ENCODE measurements at places on chromosomes 7 and 10.

DNA sequence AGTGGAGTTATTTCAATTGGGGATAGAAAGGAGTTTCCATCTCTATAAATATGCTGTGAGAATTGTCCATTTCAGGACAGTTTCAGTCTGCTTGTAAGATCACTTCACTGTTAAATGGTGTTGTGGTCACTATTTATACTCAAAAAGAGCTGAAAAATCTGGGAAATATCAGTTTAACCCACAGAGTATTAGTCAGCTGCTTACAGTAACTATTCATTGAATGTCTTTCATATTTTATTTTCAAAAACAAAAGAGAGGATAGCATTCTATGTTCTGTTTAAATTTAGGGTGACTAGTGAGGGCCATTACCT is 85.4 kb upstream of the PLXDC2 start:
- DNase-seq = no peak

DNA sequence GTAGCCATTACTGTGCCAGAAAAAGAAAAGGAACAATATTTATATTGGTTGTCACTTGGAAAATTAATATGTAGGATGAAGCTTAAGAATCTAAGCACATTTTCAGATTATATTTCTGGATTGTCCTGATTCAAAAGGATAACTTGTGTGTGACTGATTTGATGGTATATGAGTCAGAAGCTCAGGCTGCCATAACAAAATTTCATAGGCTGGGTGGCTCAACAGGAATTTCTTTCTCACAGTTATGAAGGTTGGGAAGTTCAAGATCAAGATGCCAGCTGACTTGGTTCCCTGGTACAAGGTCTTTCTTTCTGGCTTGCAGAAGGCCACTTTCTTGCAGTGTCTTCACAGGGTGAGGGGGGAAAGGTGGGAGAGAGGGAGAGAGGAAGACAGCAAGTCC is 108.5 kb downstream of the ST7 start:
- no peak for DNase-seq

GRCh38 chr10:1625079-1625478 is 112.2 kb downstream of the ADARB2 start:
- DNase-seq = no peak

- DNase-seq = no peak
Observed at GRCh38 chr7:37420946-37421695, 27.5 kb downstream of the ELMO1 start.

DNA sequence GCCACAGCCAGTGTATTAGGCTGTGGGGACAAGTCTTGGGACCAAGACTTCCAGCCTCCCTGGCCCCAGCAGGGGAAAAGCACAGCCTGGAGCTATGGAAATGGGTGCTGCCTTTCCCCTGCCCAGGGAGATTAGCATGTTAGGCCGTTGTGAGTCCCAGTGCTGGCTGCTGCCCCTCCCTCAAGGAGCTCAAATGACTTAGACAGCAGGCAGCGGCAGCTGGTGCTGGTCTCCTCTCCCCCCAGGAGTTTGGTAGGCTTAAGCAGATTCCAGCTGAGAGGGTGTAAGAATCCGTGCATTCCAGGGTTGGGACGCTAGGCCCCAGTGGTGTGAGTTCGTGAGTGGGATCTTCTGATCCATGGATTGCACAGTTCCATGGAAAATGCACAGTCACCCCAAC is 301.5 kb upstream of the PHF14 start:
- DNase-seq = no peak

DNA sequence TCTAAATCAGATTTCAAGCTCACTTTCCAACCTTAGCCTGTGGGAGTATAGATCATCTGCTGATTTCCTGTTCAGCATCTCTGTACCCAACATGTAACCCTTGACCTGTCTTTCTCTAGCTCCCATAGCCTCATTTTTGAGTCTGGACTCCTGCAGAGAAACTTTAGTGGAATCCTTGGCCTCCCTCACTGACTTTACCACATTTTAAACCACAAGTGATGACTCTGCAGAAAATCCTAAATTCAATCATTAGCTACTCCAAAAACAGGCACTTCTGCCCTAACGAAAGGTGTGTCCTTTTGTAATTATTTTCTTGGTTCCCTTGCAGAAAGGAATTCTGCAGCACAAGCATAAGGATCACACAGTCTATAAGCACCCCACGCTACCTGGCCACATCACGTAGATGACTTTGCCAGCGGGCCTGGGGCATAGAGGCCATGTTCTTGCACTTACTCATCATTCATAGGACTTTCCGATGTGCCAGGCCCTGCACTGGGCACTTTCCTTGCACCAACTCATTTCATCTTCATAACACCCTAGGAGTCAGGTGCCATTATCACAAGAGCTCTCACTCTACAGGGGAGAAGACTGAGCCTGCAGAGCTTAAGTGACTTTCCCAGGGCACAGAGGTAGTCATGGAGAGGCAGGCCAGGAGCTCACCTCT is 57.2 kb upstream of the OPALIN start:
- DNase-seq = no peak

GRCh38 chr7:157814931-157815705 is 478.3 kb downstream of the DNAJB6 start:
- DNase-seq = no peak

- peak; percentile 34 for DNase-seq
Observed at GRCh38 chr7:66682350-66683093, 53.8 kb downstream of the KCTD7 start.

DNA sequence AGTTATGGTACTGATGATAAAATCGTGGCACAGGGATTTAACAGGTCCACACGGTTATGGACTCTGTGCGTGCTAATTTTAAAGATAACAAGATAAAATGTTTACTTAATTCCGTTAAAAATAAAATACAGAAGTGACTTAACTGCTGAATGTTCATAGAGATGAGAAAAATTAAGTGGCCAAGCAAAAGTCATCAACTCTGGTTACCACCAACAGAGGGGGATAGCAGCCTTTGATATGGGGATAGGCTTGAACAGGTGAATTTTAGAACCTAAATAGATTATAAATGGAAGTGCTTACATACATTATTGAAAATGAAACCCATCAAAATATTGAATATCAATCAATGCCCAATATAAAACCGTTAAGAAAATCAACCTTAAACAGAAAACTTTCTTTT is 245.0 kb downstream of the WDR37 start:
- no peak for DNase-seq

GRCh38 chr10:132455441-132455971 is 58.5 kb downstream of the PWWP2B start:
- DNase-seq = no peak

GRCh38 chr10:88975377-88975720 is 15.2 kb upstream of the FAS start:
- DNase-seq = no peak

- DNase-seq = no peak
Observed at GRCh38 chr10:128048819-128049210, 77.4 kb downstream of the MKI67 start.

DNA sequence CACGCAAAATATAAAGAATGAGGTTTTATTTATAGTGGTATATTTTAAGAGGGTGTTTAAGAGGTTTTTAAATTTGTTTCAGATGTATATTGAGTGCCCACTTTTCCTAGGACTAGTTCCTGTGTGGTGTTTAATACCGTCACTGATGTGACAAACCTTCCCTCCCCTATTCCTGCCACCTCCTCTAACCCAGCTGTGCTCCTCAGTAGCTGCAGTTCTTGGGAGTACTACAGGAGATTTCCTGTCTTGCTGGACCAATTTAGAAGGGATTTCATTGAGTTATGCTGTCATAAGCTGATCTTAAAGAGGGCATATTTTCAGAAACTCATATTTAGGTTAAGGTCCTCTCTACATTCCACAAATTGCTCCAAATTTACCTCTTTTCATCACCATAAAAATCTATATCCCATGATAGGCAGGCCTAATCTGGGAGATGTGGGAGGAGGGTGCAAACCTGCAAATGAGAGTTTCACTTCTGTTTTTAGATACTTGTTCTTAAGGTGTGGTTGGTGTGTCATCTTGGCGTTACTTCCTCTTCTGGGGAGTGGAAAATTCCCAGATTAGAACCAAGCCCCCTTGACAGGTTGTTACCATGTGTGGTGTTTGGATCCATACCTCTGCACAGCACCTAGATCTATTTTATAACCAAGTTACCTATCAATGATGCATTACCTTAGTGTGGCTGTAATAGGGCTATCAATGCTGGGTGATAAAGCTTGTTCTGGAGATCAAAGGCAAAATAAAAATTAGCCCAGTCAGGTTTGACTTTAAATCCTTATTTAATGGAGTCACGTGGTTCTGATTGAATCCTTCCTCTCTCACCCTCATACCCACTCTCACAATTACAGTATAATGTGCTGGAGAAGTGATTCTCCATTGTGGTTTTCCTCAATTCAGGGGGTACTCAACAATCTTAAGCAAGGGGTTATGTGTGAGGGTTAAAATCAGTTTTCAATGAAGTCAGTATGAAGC is 141.1 kb downstream of the CDK14 start:
- DNase-seq = no peak

GRCh38 chr7:5702876-5703571 is 78.4 kb downstream of the RNF216 start:
- DNase-seq = no peak

DNA sequence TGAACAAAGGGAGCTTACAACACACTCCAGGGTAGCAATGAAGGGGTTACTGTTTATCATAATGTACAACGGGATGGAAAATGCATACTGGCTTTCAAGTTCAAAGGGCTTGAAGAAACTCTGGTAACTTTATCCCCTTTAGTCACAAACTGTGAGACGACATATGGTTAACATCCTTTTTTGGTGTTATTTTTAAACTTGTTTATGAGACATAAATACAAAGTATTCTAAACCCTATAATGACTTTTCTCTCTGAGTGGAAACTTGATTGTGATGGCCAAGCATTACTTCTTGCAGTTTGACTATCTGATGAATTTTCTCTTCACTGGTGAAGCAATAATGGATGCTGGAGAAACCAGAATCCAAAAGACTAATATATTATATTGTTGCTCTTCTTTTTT is 62.0 kb upstream of the SEMA3A start:
- DNase-seq = no peak

GRCh38 chr7:92834507-92835260 is 1.7 kb downstream of the CDK6 start:
- DNase-seq = peak; percentile 34

DNA sequence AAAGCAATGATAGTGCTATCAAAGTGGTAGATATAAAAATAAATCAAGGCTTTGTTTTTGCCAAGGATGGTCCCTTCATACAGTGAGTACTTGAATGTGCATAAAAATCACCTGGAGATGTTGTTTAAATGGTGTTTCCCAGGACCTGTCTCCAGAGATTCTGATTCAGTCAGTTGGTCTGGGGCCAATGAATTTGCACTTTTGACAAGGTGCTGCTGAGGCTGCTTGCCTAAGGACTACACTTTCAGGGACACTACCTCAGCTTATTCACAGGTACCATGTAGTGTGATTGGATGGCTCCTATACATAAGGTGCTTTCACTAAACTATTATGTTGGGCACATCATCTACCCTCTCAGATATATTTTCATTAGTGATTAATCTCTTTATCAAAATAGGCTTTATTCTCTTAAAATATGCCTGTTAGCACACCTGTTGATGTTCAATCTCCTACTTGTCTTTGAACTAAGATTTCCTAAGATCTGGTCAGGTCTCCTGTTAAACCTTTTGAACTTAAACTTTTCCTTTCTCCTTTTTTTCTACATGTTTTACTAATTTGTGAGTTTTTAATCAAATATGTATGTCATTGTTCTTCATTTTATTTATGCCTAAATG is 24.3 kb downstream of the CAPZA2 start:
- DNase-seq = no peak

DNA sequence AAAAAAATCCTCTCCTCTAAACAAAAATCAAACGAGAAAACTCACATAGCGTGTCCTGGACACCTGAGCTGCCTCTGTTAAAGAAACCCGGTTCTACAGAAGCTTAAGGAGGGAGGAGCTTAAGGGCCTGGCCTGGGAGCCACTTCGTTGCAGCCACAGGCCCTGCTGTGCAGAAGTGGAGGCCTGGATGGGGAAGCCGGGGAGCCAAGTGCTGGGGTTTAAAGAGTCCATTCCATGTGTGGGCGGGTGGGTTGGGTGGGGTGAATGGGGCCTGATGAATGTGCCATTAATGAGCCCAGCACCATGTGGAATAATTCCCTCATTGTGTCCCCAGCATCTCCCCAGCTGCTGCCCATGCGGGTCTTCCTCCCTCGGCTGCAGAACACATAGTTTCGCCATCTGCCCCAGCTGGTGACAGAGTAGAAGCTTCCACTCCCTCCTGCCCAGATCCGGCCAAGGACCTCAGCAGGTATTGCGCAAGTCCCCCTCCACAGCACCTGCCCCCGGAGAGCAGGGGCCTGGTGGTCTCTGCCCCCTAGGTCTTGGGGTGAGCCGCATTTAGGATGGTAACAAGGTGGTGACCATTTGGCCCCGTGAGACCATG is 127.8 kb upstream of the BTBD16 start:
- no peak for DNase-seq

DNA sequence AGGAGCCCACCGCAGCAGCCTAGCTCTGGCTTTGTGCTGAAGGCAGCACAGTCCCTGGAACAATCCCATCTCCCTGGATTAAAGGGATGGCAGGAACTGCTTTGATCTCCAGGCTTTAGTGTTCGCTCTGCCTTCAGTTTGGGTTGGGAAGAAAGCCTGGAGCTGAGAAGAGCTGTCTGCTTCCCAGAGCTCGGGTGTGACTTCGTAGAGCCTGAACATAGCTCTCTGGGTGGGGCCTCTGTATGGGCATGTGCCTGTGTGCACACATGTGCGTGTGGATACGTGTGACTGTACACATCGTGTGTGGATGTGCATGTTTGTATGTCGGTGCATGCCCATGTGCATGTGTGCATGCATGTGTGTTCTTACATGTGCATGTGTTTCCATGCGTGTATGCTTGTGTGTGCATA is 8.7 kb downstream of the ADCY1 start:
- no peak for DNase-seq

GRCh38 chr10:30647089-30647488 is 17.5 kb upstream of the LYZL2 start:
- DNase-seq = no peak

- no peak for DNase-seq
Observed at GRCh38 chr7:235576-236395, 43.4 kb downstream of the FAM20C start.

DNA sequence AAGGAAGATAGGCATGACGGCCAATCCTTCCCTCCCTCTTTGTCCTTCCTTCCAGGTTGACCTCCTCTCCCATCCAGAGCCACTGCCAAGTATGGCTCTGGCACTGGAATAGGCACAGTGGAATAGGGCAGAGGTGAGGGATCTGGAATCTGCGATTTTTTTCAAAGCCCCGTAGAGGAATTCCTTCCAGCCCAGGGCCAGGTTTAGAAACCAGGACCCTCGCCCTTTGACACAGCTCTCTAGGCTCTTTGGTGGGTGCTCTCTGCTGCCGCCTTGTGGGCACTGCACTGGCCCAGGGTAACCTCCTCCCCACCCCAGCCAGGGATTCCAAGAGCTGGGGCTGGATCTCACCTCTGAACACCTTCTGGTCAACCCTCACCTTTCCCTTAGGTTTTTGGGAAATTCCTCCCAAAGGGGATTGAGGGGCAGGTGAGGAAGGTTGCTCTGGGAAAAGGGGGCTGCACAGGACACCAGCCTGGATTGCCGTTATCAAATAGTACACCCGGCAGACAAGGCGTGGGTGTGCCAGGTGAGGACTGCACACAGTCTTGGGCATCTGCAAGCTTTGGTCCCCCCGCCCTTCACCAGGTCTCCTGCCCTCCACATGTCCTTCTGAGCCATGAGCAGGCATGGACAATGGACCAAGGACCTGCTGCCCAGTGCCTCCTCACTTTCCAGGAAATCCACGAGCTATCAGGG is 22.8 kb downstream of the C10orf105 start:
- peak; percentile 88 for DNase-seq

All from HuH-7.5 (cell line).